Umbilical cord (tissue), 2 donors: ENCODE measurements at places on chromosomes 11 and 22. TPM values are rescaled to one million over a fixed set of nuclear protein-coding genes. Genes with fewer than 3 reads are reported as not detected.

DNHD1 gene
- total RNA-seq = 9.1 TPM

- DNase-seq = no peak
These were observed 3.1 kb upstream of the CPT1A start for GRCh38 chr11:68844801-68845200.

ALX4 gene
- 2.6 TPM for total RNA-seq

DNA sequence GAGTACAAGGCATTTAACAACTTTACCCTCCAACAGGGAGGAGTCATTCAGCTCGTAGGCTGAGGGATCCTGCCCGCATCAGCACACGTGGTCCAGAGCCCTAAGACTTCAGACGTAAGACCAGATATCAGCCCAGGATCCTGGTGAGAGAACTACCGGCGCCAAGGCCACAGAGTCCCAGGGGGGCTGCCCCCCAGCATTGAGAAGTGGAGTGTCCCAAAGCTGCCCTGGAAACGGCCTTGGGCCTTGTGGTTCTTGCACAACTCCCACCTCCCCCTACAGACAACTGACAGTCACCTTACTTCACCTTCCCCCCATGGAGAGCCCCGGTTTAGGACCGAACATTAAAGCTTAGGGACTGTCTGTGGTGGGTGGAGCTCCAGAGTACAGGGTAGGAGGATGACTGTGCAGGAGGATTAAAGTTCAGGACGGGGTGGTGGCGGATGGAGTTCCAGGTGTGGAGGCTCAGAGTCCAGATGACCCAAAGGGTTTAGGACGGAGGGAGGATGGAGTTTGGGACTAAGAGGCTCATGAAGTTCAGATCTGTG is 1.0 kb downstream of the C11orf91 start:
- DNase-seq = no peak

TRIM44 gene
- total RNA-seq = 13.7 TPM

DNA sequence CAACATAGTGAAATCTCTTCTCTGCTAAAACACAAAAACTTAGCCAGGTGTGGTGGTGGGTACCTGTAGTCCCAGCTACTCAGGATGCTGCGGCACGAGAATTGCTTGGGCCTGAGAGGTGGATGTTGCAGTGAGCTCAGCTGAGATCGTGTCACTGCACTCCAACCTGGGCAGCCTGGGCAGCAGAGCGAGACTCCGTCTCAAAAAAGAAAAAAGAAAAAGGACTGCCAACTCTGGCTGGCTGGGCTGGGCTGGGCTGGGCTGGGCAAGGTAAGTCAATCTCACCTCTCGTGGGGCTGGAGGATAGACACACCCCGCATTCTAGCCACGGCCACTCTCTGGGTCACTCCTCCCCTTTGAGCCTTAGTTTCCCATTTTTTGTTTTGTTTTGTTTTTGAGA is 26.9 kb downstream of the TEF start:
- DNase-seq = no peak

GRCh38 chr11:119895981-119896380 is 167.0 kb upstream of the NECTIN1 start:
- no peak for DNase-seq

RGL4 gene
- total RNA-seq = 3.1 TPM

KCNJ5 gene
- total RNA-seq = 12.5 TPM

NECTIN1 gene
- 4.1 TPM for total RNA-seq

DNA sequence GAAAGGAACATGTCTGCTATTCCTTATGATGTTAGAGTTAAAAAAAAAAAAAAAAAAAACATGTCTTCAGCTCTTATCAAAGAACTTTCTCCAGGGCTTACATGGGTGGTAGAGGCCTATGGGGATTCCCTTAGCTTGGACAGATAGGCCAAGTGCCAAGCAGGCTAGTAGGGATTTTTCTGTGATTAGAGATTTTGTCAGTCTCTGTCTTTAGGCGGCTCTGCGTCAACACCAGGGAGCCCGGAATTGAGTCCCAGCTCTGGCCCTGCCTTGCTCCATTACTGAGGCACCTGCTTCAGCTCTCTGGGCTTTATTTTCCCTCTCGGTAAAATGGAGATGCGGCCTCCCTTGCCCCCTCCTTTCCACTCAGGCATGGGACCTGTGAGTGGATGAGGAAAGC is 13.1 kb downstream of the CRY2 start:
- peak; percentile 86 for DNase-seq

DNA sequence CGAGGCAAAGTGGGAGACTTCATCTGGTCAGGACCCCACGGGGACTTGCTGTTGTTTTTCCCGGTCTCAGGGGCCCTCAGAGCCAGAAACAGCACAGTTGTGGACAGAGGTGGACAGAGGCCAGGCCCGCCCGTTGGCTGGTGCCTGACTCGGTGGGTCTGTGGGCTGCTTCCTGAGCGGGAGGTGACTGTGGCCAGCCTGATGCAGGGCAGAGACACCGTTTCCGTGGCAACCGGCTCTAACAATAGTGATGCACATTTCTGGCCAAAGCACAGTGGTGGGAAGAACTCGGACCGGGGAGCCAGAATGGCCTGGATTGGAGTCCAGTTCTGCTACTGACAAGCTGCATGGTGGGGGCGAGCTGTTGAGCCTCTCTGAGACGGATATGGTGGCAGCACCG is 58.7 kb upstream of the ATXN10 start:
- DNase-seq = no peak
